Activated T-helper 2 cell treated with anti-CD3 and anti-CD28 coated beads, Interferon-gamma antibody, Interleukin-2, Interleukin-4, amounts not matched to agents 10 μg/mL and 5 μg/mL and 100 μg/mL, durations not matched to agents 14 hours and 24 hours and 36 hours (primary cell): ENCODE measurements at places on chromosomes 12 and 14. TPM values are rescaled to one million over a fixed set of nuclear protein-coding genes. Genes with fewer than 3 reads are reported as not detected.

The ABHD4 gene
- total RNA-seq, result 9.2 and 10.8 TPM in 2 replicates

The LMNTD1 gene
- not detected in 2 replicates for total RNA-seq

The MORN3 gene
- 0.34 and 0.37 TPM in 2 replicates for total RNA-seq

The OR10P1 gene
- total RNA-seq, result not detected in 2 replicates

The DGLUCY gene
- 48.5 and 52.1 TPM in 2 replicates for total RNA-seq

The SLC39A2 gene
- 0.18 and 0.30 TPM in 2 replicates for total RNA-seq

The SIX4 gene
- 1.1 and 1.3 TPM in 2 replicates for total RNA-seq

GRCh38 chr14:70008284-70009262, 129.4 kb downstream of the SMOC1 start:
- H3K4me1 ChIP-seq, result no peaks in the 10 kb centered on the region
- H3K36me3 ChIP-seq, result no peaks in the 10 kb centered on the region
- no peak overlapping the region for H3K4me3 ChIP-seq
- H3K27me3 ChIP-seq, result peaks cover 8% of the 10 kb centered on the region
- no peak for DNase-seq

- DNase-seq, result no peak
- H3K4me1 ChIP-seq, result peaks cover 42% of the 10 kb centered on the region
- peaks cover 22% of the 10 kb centered on the region for H3K36me3 ChIP-seq
- no peak overlapping the region for H3K27ac ChIP-seq
- no peaks in the 10 kb centered on the region for H3K27me3 ChIP-seq
- no peak overlapping the region for H3K4me3 ChIP-seq
Observed at GRCh38 chr12:6608592-6609281, 1.6 kb upstream of the CHD4 start.

GRCh38 chr14:61368114-61368710, 46.8 kb downstream of the PRKCH start:
- no peak overlapping the region for H3K4me3 ChIP-seq
- H3K27me3 ChIP-seq, result no peaks in the 10 kb centered on the region
- H3K4me1 ChIP-seq, result peaks cover 45% of the 10 kb centered on the region
- peak overlapping the region; percentile 40 for H3K27ac ChIP-seq

GRCh38 chr14:67269298-67270060, 28.2 kb downstream of the PALS1 start:
- H3K27me3 ChIP-seq, result no peaks in the 10 kb centered on the region
- H3K36me3 ChIP-seq, result peaks cover 31% of the 10 kb centered on the region
- DNase-seq, result no peak
- no peak overlapping the region for H3K4me3 ChIP-seq
- peaks cover 19% of the 10 kb centered on the region for H3K4me1 ChIP-seq

- no peaks in the 10 kb centered on the region for H3K4me1 ChIP-seq
- H3K27me3 ChIP-seq, result no peaks in the 10 kb centered on the region
- H3K4me3 ChIP-seq, result no peak overlapping the region
- DNase-seq, result no peak
- no peaks in the 10 kb centered on the region for H3K36me3 ChIP-seq
Observed at GRCh38 chr14:36721877-36722276, 60.2 kb downstream of the PAX9 start.

GRCh38 chr12:126734710-126735109, 1532.3 kb upstream of the TMEM132C start:
- no peak overlapping the region for H3K27ac ChIP-seq
- H3K27me3 ChIP-seq, result no peaks in the 10 kb centered on the region
- no peak overlapping the region for H3K4me3 ChIP-seq
- H3K4me1 ChIP-seq, result no peaks in the 10 kb centered on the region
- no peaks in the 10 kb centered on the region for H3K36me3 ChIP-seq

DNA sequence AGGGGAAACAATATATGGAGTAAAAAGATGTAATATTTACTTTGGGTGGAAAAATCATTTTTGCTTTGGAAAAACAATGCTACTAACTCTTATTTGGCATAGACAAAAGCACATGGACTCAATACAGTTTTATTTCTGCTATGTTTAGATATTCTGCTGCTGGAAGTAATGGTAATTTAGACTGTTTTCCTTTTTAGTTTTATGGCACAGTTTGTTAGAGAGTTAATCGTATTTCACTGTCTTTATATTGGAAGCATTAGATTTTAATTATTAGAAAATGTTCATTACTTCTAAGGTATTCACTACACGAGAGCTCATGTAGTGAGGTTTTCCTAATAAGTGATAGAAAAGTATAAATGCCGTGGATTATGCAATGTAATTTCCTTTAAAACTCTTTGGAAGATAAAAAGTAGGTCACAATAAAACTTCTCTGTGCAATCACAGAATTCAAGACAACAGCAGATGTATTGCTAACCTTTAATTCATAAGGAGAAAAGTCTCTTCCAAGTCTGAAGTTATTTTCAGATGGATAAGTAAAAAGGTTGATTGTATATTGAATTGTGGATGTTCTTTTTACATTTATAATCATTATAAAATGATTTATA, 851.8 kb downstream of the TMTC2 start:
- H3K4me3 ChIP-seq, result no peak overlapping the region
- H3K27ac ChIP-seq, result no peak overlapping the region
- H3K36me3 ChIP-seq, result no peaks in the 10 kb centered on the region

GRCh38 chr12:45518291-45519235, 210.9 kb upstream of the ARID2 start:
- DNase-seq, result peak; percentile 18
- H3K4me1 ChIP-seq, result peaks cover 11% of the 10 kb centered on the region
- H3K4me3 ChIP-seq, result peak overlapping the region; percentile 0
- no peaks in the 10 kb centered on the region for H3K27me3 ChIP-seq
- no peaks in the 10 kb centered on the region for H3K36me3 ChIP-seq

- H3K36me3 ChIP-seq, result no peaks in the 10 kb centered on the region
- no peak overlapping the region for H3K27ac ChIP-seq
- no peak for DNase-seq
- H3K4me1 ChIP-seq, result peaks cover 23% of the 10 kb centered on the region
- peak overlapping the region; percentile 41 for H3K4me3 ChIP-seq
- H3K27me3 ChIP-seq, result peaks cover 34% of the 10 kb centered on the region
Observed at GRCh38 chr12:6199531-6200255, 507 bp upstream of the CD9 start.

GRCh38 chr12:75699251-75699650, 187.8 kb upstream of the KRR1 start:
- H3K4me1 ChIP-seq, result no peaks in the 10 kb centered on the region
- DNase-seq, result no peak
- peaks cover 18% of the 10 kb centered on the region for H3K27me3 ChIP-seq
- H3K36me3 ChIP-seq, result no peaks in the 10 kb centered on the region
- no peak overlapping the region for H3K4me3 ChIP-seq

- H3K4me1 ChIP-seq, result no peaks in the 10 kb centered on the region
- H3K4me3 ChIP-seq, result no peak overlapping the region
- H3K36me3 ChIP-seq, result no peaks in the 10 kb centered on the region
- H3K27ac ChIP-seq, result no peak overlapping the region
- peaks cover 25% of the 10 kb centered on the region for H3K27me3 ChIP-seq
Observed at GRCh38 chr12:109617491-109617890, 43.9 kb downstream of the MVK start.
